ENCODE measurements at places on chromosomes 7 and 10.

GRCh38 chr10:630581-631073, 58.8 kb downstream of the DIP2C start:
- no peak for DNase-seq

GRCh38 chr7:133255486-133255885, 2.6 kb downstream of the EXOC4 start:
- no peak for DNase-seq

DNA sequence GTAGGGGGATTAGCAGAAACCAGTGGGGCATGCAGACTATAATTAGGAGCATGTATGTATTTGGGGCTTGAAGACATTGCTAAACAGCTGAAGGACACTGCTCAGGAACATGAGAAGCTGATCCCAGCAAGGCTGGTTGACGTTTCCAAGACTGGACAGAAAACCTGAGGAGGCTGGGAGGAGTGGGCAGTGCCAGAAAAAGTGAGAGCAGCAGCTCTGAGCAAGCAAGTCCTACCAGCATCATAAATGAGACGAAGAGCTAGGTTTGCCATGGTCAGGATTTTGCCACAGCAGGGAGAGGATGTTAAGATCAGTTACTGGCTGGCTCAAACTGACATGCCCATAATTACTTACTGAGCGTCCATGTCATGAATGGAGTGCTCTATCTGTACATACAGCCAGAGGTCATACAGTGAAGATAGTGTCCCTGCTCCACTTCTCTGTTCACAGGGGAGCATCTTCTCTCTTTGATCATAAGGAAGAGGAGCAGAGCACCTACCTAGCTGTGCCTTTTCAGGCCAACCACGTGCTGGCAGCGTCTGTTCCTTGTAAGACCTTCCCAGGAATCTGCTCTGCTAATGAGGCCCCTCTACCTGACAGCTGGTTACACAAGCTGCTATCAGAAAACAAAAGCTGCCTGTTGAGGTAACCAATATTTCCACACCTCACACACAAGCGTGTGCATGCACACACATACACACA, 44.7 kb downstream of the PDE1C start:
- no peak for DNase-seq

GRCh38 chr10:22927661-22928403, at the start of gene ARMC3:
Gene ARMC3 (plus strand): TSS chr10:22928053. CDS start chr10:22931997, 3,944 bp downstream.
- DNase-seq: peak; percentile 69

DNA sequence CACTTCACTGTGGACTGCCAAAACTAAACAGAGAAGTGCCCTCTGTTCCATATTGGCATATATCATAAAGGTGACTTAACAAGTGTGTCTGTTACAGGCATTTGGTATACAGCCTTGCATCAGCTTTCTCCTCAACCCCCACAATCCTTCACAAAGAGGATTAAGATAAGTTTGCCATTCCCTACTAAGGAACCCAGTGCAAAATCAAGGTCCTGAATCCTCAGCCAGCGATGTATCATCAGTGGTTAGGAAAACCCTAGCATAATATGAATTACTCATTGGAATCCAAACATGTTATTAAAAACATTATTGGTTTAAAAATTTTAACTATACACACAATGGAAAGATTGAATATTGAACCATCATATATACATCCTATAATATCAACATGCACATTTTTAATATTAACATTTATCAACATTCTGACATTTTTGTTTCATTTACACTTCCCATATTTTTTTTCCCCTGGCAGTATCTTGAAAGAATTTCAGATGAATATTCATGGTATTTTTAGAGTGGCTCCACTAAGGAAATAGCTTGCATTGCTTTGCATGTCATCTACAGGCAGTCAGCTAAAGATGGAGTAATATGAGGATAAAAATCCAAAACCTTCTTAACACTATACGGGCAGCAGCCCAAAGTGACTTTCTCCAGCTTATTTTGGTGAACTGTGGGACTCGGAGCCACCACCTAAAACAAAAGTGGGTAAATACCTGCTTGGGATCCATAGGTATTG, 215.6 kb upstream of the CHRM2 start:
- DNase-seq: no peak

- DNase-seq: no peak
Observed at GRCh38 chr7:113004726-113005454, 81.7 kb downstream of the GPR85 start.

- no peak for DNase-seq
Observed at GRCh38 chr10:31147210-31147608, 115.5 kb upstream of the ZNF438 start.

DNA sequence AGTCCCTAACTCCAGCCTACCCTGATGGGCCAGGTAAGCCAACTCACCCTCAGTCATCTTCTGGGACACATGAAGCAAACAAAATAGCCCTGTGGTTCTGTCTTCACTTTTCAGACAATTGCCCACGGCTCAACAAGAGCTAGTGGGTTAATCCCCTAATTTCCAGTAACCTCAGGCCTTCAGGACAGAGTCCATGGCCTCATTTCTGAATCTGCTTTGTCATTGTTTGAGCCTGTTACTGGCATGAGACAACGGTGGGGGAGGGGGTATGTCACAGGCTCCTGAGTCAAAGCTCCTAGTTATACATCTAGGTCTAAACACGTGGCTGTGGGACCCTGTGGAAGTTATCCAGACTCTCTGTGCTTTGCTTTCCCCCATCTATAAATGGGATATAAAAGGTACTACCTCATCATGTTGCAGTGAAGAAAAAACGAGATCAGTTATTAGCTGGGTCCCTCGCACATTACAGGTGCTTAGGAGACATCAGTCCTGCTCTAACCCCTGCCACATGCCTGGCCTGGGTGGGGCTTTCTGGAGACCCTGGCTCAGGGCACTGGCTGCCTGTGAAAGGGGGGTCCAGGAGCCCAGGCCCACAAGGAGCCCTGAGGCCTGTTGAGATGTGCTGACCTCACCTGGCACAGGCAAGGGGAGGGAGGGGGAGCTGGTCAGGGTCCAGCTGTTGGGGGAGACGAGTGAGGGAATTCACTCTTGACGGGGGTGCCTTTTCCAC, 16.5 kb downstream of the MAT1A start:
- no peak for DNase-seq

GRCh38 chr10:113987805-113988204, 55.9 kb upstream of the ADRB1 start:
- no peak for DNase-seq

DNA sequence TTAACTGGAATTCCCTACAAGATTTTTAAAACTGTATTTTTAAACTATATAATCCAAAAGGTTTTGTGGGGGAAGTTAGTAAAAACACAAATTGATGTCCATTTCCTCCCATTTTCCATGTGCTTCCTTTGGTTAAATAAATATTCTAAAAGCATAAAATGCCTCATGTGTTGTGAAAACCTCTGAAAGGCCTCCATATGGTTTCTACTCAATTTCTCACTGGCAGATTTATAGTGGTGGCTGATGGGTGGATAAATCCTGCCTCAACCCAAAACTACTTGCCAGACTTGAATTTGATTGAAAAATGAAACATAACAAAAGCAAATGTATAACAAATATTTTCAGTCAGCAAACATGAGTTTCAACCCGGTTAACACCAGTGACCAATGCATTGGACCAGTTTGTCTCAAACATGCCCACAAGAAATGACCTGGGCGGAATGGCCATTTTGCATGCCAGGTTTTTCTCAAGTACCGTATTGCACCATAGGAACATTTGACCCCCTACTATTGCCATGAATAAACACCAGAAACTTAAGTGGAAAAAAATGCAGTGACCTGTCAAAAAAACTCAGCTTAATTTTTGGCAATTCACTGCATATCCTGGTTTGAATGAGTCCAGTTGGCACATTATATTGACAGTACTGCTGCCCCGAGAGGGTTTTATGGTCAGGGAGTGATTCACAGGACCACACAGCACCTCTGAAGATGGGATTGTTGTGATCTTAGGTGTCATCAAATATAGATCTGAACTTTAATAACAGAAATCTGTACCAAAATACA, 454.6 kb upstream of the ANKRD30A start:
- DNase-seq: no peak

GRCh38 chr10:93379731-93380575, 102.2 kb downstream of the MYOF start:
- no peak for DNase-seq

DNA sequence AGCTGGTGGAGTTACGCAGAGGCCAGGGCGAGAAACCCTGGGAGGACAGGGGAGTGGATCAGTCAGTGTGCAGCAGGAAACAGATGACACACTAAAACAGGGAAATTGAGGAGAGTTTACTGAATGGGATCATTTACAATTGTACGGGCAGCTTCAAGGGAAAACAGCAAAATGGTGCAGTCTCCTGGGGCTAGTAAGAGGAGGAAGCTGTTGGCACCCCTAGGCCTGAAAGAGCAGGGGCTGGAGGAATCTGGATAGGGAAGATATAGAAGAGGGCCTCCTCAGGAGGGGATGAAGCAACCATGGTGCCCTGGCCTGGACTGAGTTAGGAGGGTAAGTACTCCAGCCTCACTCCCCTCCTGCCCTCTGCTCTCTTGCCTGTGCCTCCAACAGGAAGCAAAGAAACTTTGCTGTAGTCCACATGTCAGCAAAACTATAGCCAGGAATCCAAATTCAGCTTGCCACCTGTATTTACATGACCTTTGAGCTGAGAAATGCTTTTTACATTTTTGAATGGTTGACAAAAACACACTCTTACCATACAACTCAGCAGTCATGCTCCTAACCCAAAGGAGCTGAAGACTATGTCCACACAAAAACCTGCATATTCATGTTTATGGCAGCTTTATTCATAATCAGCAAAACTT, 52.3 kb upstream of the OPN4 start:
- no peak for DNase-seq

DNA sequence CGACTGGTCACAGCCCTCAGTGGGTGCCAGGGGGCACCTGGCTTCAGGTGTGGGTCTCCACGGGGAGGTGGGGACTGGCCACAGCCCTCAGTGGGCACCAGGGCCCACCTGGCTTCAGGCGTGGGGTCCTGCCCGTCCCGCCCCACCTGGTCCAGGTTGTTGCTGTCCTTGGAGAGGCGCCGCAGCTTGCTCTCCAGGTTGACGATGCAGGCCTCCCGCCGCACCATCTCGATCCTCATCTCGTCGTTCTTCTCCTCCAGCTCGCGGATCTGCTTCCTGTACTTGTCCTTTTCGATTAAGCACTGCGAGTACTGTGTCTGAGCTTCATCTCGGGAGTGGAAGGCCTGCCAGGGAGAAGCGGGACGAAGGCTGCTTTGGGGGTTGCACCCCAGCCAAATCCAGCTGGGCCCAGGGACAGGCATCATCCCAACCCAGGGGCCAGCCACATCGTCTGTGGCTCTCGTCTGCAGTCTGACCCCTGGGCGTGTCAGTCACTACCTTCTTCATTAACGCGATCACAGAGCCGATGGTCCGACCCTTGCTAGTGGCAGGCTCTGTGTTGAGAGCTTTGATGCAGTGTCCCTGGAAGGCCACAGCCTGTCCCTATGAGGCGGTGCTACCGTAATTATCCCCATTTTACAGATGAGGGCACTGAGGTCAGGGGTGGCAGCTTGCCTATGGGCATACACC, 92.9 kb upstream of the GNA12 start:
- no peak for DNase-seq

- no peak for DNase-seq
Observed at GRCh38 chr7:69748530-69748929, 150.3 kb downstream of the AUTS2 start.

GRCh38 chr7:42024537-42024936, 212.5 kb downstream of the GLI3 start:
- DNase-seq: no peak

GRCh38 chr7:4820967-4821471, 40.8 kb downstream of the PAPOLB start:
- no peak for DNase-seq

- DNase-seq: no peak
Observed at GRCh38 chr7:150515248-150516147, 826 bp downstream of the GIMAP7 start.

DNA sequence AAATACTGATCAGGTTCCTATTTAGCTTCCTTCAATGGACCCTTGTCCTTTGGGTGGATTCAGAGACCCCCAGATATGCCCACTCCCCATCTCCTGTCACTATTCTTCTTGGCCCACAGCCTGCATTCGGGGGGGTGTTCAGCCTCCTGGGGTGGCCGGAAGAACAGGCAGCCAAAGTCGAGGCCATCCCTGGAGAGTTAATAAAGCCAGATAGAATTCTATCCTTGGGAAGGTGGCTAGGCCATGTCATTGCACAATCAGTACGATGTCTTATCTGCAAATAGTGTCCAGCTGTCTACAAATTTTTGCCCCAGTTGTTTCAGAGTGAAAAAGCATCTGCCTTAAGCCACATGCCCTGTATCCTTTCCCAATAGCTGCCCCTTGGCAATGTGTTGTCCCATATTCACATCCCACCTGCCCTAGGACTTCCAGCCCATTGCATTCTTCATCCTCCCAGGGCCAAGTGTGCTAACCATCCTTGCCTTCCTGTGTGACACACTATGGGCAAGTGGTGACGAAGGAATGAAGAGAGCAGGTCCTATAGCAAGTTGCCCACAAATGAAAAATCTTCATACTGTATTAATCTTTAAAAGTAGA, 9.9 kb upstream of the FAM107B start:
- no peak for DNase-seq

GRCh38 chr10:130778166-130778545, 533.4 kb downstream of the TCERG1L start:
- DNase-seq: no peak

- no peak for DNase-seq
Observed at GRCh38 chr10:73802276-73802991, 9.0 kb downstream of the NDST2 start.

DNA sequence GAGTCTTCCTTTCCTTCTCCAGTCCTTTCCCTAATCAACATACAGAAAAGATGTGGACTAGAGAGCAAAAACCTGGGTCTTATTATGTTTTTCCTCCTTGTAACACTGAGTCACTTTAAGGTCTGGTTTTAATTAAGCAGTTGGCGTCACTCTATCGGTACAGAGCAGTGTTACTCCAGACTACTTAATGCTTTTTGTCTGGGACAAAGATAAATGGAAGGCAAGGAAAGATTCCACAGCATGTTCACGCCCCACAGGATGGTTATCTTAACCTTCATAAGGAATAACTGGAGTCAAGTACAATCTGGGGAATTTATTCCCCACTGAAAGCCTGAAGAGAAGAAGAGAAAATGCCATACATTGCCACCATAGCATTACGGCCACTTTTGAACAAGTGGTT, 145.7 kb downstream of the ELAPOR2 start:
- DNase-seq: no peak

GRCh38 chr10:33223326-33224000, 111.0 kb downstream of the NRP1 start:
- no peak for DNase-seq

- DNase-seq: no peak
Observed at GRCh38 chr7:91193141-91193540, 71.1 kb upstream of the FZD1 start.

DNA sequence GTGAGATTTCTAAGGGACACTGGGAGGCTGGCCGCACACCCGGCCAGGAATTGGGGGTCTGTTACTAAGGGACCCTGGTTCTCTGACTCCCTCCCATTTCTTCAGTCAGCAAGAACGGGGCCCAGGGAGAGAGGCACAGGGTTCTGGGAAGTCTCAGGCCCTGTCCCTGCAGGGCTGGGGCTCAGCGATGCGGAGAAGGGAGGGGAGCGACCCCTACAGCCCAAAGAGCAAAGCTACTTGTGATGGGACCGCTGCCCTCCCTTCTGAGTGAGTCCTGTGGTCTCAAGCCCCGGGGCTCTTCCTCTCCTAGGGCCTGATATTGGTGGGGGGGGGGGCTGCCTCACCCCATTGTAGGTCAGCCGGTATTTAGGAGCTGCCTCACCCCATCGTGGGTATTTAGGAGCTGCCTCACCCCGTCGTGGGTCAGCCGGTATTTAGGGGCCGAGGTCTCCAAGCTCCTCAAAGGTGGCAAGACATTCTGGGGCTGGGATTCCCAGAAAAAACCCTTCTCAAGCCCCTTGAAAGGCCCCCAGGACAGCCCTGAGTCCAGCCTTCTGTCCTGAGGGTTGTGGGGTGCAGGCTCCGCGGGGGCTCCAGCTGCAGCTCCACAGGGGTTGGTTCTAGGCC, 16.9 kb upstream of the NKX6-2 start:
- no peak for DNase-seq
